ENCODE measurements at places on chromosomes 6 and 20.

- no peak for DNase-seq
Observed at GRCh38 chr6:164109770-164110140, 695.2 kb downstream of the QKI start.

- peak; percentile 20 for DNase-seq
Observed at GRCh38 chr6:5379647-5380242, 118.4 kb downstream of the FARS2 start.

DNA sequence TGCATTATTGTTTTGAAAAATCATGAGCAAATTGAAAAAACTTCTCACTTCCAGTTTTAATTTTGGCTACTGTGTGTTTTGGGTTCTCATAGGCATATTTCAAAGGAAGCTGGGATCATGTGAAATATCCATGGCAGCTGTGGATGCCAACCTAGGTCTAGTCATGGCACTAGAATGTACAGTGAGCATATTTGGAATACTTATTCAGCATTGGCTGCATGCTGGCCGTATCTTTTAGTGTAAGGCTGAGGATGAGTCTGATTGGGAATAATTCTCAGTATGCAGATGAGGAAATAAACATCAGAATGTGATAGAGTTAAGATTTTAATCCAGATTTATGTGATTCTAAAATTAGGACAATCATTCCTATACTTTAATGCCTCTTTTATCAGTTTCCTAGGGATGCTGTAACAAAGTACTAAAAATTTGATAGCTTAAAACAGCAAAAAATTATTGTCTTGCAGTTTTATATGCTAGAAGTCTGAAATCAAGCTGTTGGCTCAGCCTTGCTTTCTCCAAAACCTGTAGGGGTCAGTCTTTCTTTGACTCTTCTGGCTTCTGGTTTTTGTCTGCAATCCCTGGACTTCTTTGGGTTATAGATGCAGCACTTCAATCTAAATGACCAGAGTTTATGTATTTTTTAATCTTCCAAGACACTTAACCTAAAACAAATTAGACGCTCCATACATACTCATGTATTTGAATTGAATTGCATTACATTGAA, 37.7 kb upstream of the DEFB112 start:
- DNase-seq: no peak

GRCh38 chr20:35837577-35838195, 65.9 kb downstream of the PHF20 start:
- no peak for DNase-seq

- no peak for DNase-seq
Observed at GRCh38 chr20:43900121-43900466, 14.6 kb upstream of the TOX2 start.

- DNase-seq: no peak
Observed at GRCh38 chr6:84013931-84014330, 19.6 kb upstream of the MRAP2 start.

DNA sequence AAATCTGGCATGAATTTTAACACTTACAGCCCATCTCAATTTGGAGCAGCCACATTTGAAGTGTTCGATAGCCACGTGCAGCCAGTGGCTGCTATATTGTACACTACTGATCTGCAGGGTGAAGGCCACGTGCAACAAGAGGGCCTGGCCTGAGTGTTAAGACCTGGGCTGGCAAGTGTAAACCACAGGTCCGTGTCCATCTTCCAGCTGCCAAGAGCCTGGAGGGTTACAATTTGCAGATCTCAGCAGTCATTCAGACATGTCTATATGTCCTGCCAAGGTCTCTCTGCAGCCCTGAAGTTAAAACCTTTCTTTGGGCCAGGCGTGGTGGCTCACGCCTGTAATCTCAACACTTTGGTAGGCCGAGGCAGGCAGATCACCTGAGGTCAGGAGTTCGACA, 14.1 kb downstream of the SGK2 start:
- no peak for DNase-seq

DNA sequence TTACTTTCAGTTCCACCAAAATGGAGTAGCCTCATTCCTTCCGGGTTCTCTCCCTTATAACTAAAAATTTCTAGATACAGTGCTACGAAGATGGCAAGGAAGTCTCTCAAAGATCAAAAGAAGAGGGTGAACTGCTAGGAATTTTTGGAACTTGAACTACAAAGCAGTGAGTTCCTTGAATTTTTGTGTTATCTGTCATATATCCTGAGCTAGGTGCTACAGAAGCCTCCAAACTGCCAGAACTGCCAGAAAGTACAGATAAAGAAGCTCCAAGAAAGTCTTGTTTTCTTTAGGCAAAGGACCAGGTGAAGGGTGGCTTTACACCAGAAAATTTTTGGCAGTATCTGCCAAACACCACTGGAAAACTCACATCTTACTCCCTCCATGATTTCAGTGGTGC, 218.8 kb upstream of the FLRT3 start:
- DNase-seq: no peak

- DNase-seq: no peak
Observed at GRCh38 chr6:141267420-141267819, 865.3 kb upstream of the GJE1 start.

DNA sequence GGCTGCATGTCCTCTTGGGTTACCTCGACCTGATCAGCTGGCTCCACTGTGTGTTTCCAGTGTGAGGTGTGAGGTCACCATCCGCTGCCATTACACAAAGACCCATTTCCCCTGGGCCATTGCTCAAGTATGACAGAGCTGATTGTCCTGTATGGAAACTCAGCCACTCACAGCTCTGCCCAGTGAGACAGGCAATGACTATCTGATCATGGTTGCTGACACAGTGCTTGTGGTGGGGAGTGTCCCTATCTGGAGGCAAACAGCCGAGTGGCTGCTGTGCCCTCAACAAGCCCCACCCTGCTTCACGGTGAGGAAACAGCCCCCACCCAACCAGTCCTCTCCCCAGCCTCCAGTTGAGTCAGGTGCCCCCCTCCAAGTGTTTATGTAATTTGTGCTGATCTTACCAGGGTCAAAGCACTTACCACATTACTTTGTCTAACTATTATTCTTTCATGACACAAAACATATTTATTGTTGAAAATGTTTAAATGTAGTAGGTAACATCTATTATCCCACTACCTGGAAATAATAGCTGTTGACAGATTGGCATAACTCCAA, 11.7 kb upstream of the MAPK13 start:
- peak; percentile 51 for DNase-seq

GRCh38 chr6:51292659-51293058, 474.0 kb downstream of the TFAP2B start:
- DNase-seq: no peak

DNA sequence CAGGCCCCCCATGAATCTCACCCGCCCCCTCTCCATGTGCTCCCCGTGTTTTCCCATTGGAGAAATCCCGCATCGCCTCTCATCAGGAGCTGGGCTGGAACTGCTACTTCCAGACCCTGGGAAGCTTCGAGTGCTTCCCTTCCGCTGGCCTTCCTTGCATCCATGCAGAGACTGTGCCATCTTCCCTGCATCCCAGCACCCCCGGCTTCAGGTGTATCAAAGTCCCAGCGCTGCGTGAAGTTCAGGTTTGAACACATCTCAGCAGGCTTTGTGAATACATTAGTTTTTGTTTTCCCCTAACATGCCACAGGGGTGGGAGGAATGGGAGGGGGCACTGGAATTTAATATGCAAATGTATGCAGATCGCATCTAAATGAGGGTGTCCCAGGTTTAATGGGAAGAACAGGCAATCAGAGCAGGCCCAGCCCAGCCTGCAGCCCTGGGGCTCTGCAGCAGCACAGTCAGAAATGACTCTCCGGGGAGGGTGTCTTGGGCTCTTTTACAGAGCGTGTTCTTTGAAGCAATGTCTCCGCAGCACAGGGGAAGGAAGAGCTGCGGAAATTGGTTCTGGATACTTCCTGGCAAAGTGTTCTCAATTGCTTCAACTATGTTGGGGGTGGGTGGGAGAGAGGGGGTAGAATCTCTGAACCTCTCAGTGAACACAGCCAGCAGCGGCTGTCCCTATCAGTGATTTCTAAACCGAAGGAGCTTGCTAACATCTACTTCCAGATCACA, 8.3 kb upstream of the MMP9 start:
- no peak for DNase-seq

DNA sequence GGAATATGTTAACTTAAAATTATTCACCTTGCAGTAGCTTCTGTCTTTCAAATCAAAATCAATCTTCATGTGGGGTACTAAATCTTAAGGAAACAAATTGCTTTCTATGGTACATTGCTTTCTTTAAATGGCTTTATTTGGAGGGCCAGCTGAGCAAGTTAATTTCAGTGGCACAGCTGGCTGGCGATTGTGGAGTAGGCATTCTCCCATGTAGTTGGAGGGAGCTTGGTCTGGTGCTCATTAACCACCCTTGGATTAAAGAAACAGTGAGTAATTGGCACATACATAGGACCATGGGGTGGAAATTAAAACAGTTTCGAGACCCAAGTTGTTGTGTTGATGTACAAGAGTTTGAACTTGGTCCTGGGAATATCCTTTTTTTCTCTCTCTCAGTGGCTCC, 201.3 kb upstream of the CHD6 start:
- DNase-seq: no peak

DNA sequence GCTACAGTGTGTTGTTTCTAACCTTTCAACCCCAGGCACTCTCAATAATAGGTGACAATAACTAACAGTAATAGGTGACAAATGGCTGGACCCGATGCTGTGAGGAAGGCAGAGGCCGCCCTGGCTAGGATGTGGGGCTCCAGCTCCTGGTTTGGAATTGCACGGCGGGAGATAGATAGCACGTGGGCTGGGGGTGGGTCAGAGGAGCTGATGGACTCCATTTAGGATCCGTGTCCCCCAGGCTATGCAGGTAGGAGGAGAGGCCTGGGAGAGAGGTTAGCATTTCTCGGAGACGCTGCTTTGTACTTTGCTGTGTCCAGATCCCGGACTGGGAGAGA, 61.4 kb downstream of the EZR start:
- DNase-seq: no peak

DNA sequence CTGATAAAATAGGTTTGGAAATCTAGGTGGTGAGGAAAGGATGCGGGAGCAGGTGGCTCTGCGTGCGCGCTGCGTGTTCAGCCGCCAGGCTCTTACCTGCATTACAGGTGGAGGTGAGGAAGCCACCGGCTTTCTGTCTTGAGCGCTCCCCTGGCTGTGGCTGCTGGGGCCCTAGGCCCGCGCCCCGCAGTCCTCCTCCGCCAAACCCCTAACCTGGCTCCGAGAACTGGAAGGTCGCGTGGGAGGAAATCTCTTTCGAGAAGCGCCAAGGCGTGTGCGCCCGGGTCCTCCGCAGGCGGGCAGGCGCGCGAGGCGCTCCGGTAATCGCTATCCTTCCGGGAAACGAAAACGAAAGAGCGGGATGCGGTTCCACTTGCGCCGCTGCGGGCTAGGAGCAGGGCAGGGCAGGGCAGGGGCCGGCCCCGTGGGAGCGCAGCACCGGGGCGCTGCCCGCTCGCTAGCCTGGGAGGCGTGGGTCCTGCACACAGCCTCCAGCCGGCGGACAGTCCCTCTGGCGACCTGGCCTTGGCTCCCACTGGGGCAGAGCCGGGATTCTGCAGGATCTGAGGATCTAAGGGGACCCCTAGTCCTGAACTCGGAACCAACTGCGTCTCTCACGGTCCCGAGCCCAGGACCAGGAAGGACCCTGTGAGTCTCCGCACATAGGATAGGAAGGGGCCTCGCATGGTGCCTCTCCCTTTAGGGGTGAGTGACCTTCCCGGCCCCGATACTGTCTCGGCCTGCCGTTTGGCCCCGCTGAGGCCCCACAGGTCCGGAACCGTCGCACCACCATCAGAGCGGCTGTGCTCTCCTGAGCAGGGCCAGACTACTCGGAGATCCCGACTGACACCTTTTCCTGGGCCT, at the start of gene ETV7:
ETV7 (minus strand) TSS at position 230 of the 864 bp plus-strand sequence; CDS start at position 102, 128 bp downstream.
- peak; percentile 66 for DNase-seq

DNA sequence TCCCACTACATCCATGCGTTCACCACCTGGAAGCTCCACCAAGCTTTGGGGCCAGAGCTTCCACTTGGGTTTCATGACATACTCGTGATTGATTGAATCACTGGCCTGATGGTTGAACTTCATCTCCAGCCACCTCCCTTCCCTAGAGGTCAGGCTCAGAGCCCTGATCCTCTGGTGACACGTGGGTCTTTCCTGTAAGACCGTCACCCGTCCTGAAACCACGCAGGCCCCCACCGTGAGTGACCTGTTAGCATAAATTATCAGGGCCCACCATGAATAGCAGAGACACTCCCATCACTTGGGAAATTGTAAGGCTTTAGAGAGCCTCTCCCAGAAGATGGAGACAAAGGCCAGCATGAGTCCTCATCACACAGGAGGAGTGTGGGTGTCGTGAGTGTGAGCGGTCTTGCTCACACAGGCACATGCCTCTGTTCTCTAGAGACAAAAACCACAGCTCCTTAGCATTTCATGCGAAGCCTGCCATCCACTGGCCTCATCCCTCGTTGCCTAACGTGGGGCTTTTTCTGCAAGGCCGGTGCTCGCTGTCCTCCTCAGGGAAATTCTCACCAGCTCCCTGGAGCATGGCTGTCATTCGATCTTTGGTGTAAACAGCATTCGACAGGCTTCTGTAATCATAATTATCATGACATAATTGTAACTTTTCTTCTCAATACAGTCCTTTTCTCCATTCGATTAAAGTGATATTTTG, 65.1 kb upstream of the DUSP22 start:
- peak; percentile 29 for DNase-seq

GRCh38 chr20:38090061-38090460, 56.5 kb downstream of the RPRD1B start:
- no peak for DNase-seq

- peak; percentile 75 for DNase-seq
Observed at GRCh38 chr20:50191065-50191543, 474 bp downstream of the CEBPB start.

DNA sequence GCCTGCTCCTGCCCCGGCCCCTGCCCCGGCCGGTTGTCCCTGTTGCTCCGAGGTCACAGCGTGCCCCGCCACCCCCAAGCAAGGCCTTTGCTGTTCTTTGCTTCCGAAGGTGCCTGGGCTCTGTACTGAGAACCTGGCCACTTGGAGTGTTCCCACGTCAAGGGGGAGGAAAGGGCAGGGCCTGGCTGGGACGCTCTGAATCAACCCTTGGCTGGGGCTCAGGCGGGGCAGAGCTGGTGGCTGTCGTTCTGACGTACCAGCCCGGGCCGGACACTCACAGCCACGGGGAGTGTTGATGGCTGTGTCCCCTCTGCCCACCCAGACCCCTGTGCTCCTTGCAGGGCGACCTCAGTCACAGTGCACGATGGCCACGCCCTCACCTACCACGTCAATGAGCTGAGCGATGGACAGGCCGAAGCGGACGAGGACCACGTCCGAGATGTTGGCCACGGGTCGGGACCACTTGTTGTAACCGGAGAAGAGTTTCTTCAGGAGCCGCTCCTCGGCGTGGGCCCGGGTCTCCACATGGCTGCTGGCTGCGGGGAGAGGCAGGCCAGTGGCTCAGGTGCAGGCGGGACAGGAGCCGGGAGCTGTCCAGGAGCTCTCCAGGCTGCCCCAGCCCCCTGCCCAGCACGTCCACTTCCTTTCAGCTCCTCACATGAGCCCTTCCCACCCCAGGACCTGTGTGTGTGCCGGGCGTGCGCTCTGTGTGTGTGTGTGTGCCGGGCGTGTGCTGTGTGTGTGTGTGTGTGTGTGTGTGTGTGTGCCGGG, 1.8 kb downstream of the CHRNA4 start:
- no peak for DNase-seq

Measured in transverse colon (tissue), 4 donors.